ENCODE measurements at places on chromosomes 11 and 22.

GRCh38 chr11:63770763-63771162, 2.2 kb upstream of the ZFTA start:
- DNase-seq, result no peak

GRCh38 chr11:36000616-36001190, 56.8 kb downstream of the LDLRAD3 start:
- no peak for DNase-seq

- no peak for DNase-seq
These were observed 177.6 kb downstream of the IGLL1 start for GRCh38 chr22:23402275-23403151.

- no peak for DNase-seq
These were observed 59.0 kb downstream of the TMPRSS5 start for GRCh38 chr11:113647108-113647507.

- DNase-seq, result no peak
These were observed 12.5 kb downstream of the ADAMTS8 start for GRCh38 chr11:130415731-130416529.

All from activated naive CD4-positive, alpha-beta T cell (primary cell).